Activated T-cell treated with anti-CD3 and anti-CD28 coated beads for 24 hours (primary cell): ENCODE measurements at places on chromosomes 7 and 10.

DNA sequence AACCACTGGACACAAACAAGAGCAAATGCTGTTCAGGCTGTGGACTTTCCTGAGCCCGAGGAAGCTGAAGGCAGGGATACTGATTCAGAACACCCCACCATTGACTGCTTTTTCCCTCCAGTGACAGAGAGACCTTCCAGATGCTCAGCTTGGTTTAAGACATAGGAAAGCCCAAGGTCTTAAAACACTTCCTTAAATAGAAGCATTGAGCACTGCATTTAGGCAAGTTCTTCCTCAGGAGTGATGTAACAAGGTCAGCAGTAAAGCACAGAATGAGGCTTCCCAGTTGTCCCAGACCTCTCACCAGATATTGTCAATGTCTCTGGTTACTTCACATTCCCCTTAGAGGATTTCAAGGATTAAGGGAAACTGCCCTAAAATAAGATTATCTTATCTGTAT lies 19.6 kb upstream of the CDCA7L start:
- no peak for DNase-seq

GRCh38 chr7:7953806-7954205 lies 14.8 kb upstream of the GLCCI1 start:
- DNase-seq: no peak

DNA sequence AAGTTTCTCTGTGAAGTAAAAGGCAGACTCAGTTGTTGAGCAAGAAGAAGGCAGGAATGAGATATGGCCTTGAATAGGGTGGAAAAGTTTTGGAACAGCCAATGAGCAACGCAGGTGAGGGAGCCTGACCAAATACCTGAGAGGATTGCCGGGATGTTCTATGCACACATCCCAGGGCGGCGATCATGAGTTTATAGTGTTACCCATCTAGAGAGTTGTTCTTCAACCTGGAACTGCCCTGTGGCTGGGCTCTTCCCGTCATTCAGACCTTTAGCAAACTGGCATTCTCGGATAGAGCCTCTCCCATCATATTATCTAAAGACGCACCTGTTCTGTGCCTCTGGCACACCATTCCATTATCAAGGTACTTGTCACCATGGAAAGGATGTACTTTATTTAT lies 103.0 kb upstream of the KIF5B start:
- DNase-seq: no peak

DNA sequence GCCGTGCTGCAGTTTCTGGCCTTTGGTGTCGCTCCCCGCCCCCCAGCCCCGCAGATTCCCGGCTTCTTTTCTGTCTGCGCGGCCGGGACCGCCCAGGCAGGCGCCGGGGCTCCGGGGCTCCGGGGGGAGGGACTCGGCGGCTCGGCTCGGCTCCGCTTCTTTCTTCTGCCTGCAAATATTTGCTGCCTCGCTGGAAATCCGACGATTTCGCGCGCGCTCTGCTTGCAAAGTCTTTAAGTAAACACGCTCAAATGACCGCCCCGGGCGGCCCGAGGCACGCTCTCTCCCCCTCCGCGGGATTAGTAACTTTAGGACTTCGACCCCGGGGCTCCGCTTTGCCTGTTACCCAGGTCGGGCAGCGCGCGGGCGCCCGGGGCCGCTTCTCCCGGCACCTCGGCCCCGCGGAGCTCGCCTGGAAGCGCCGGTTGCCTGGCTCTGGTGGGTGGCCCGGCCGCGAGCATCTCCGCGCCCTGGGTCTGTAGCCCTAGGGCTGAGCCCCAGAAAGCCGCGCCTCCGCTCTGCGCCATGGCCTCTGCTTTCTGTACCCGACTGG lies 3.9 kb upstream of the GATA3 start:
- DNase-seq: no peak

GRCh38 chr10:101783736-101784118 lies 481 bp upstream of the NPM3 start:
- no peak for DNase-seq

DNA sequence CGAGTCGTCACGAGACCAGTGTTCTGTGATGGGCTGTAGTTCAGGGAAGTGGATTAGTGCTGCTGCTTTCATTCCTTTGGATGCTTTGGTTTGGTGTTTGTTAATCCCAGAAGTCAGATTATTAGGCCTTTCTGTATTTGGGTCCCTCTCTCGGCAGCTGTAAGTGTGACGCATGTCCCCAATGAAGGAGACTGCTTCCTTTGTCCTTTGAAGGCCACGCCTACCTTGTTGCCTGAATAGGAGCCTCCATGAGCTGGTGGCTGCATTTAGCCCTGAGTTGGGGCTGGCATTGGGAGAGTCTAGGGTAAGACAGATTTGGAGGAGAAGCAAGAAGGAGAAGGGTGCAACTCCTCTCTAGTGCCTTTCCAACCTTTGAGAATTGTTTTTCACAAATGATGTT lies 34.5 kb downstream of the DOCK1 start:
- DNase-seq: no peak

DNA sequence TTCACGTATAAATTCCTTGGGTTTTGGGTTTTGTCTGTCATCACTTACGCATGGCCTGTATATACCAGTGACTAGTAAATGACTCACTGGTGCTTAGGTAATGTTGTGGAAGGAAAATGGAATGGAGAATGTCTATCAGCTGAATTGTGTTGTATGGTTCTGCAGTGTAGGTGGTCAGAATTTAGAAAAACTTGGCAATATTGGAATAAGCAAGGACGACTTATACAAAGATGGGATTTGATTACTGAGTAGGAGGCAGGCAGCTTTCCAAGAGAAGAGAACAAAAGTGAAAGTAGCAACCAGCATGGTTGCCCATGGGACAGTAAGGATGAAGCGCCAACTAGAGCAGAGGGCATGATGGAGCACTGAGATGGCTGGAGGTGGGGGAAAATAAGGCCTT lies 168.6 kb upstream of the CSTF2T start:
- DNase-seq: no peak

GRCh38 chr7:76023002-76023401 lies 24.8 kb downstream of the STYXL1 start:
- DNase-seq: no peak

DNA sequence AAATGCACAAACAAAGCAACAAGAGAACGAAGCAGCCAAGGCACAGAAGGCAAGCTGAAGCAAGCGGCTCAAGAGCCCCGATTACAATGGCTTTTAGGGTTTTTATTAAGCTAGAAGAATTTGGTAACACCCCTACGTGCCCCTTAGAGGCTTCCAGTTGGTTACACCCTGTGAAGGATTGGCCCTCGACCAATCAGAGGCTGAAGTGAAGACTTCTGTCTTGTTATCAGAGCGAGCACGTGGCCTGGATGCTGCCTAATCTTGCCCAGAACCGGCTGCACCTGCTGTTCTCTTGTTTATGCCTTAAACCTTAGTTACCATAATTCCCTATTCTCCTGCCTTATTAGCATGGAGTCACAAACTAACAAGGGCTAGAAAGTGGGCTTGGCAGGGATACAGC lies 21.4 kb downstream of the KCNK18 start:
- no peak for DNase-seq

GRCh38 chr7:54629771-54630170 lies 87.6 kb downstream of the VSTM2A start:
- no peak for DNase-seq

- DNase-seq: no peak
Measured at GRCh38 chr10:76497666-76498065, 1066.2 kb downstream of the LRMDA start.

GRCh38 chr7:100351657-100352058 lies 6.3 kb upstream of the PILRB start:
- no peak for DNase-seq

- DNase-seq: no peak
Measured at GRCh38 chr7:28591725-28592349, 179.5 kb downstream of the CREB5 start.

DNA sequence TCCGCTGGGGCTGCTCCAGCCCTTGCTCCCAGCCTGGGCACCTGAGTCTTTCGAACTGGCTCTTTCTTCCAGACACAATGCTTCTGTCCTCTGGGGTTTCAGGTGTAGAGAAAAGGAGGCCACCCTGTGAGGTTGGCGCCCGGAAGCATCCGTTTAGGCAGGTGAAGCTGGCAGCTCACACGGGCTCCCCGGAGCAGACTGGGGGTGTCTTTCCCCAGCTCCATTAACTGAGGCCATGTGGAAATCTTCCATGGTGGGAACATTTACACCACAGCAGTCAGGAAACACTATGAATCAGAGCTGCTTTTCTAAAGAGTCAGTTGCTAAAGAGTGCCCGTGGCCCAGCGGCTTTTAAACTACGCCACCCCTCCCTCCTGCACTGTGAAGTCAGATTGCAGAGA lies 29.2 kb downstream of the PRKAG2 start:
- no peak for DNase-seq

- no peak for DNase-seq
Measured at GRCh38 chr7:1234881-1235500, 2.3 kb downstream of the UNCX start.

DNA sequence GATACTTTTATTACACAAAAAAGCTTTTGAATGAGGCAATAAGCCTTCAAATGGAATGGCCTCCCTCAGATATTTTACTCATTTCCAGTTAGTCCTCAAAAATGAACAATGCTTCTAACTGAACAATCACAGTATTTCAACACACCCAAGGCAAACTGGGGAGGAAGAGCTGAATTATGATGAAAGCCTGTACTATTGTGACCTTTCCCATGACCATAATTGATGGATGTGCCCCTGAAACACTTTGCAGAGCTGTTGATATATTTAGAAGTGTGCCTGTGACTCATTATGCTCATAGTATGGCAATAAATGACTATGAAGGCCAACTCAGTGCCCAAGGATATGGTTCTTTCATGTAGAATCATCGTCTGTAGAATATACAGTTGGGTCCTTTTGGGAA lies 248.1 kb downstream of the AHR start:
- DNase-seq: no peak

GRCh38 chr7:108059526-108059925 lies 56.6 kb upstream of the LAMB1 start:
- no peak for DNase-seq

GRCh38 chr10:99631496-99631895 lies 11.3 kb upstream of the SLC25A28 start:
- no peak for DNase-seq

DNA sequence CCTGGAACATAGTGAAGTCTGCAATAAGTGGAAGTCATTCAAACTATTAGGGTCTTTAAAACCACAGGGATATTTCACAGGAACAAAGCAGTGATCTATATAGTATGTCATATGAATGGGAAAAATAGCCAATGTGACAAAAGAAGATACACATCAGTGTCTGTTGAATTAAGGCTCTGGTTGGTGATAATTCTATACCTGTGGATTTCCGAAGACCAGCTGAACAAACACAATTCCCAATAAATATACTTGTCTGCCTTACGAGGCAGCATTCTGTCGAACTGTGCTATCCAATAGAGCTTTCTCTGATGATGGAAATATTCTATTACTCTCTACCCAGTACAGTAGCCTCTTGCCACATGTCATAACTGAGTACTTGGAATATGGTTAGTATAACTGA lies 55.9 kb upstream of the CAV2 start:
- DNase-seq: no peak
